ENCODE measurements at places on chromosomes 11 and 22. TPM values are rescaled to one million over a fixed set of nuclear protein-coding genes. Genes with fewer than 3 reads are reported as not detected.

Gene MRGPRX3
- total RNA-seq: not detected

Gene E2F8
- total RNA-seq: 5.3 TPM

Gene UBQLNL
- total RNA-seq: not detected

Gene SLC37A4
- total RNA-seq: 45.0 TPM

Gene SCGB1A1
- not detected for total RNA-seq

Gene SLC25A17
- total RNA-seq: 13.4 TPM

Gene MYO7A
- total RNA-seq: 2.3 TPM

Gene EED
- total RNA-seq: 13.8 TPM

Gene KCNQ1
- 9.9 TPM for total RNA-seq

Gene TMEM45B
- 52.9 TPM for total RNA-seq

Gene TMEM223
- total RNA-seq: 79.3 TPM

Gene TLCD5
- 0.44 TPM for total RNA-seq

Gene MMP27
- not detected for total RNA-seq

Data from HT-29 (cell line).